ENCODE measurements at places on chromosomes 5 and 9.
A peak's percentile ranks its signal among the peaks of the same experiment; 100 is the strongest.

- peak; percentile 30 for DNase-seq
Observed at GRCh38 chr5:170105642-170106611, at the start of gene FOXI1. FOXI1 (plus strand) TSS chr5:170105897; CDS start chr5:170105958, 61 bp downstream.

DNA sequence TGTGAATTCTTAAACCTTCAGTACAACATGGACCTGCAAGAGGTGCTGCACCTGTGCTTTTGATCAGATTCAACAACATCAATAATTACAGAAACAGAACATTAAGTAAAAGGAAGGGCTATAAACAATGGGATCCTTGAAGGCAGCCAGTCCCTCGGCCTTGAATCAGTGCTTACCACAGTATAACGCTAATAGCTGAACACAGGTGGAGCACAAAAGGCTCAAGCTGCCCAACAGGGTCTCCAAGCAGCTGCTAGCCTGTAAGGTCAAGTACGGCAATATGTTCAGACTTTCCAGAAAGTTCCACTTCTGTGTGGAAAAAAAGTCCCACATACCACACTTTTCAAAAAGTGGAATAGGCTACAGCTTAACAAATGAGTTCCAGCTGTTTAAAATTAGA is 61.9 kb upstream of the ITGA1 start:
- no peak for DNase-seq

DNA sequence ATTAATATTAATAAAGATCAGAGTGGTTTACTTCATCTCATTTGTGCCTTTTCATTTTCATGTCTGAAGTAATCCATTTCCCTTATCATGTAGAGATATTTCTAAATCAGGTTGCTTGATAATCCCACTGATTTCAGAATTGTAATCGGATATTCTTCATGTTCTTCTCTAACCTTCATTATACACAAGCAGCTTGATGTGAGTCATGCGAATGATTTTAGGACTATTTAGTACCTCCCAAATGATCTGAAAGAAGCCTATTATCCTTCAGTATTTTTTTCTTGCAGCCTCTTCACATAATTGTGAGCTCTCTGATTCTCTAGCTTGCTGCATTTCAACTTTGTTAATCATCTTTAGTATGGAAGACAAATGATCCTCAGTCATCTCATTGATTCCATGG is 182.0 kb downstream of the GIN1 start:
- no peak for DNase-seq

- DNase-seq = no peak
Observed at GRCh38 chr5:22611327-22611726, 241.8 kb downstream of the CDH12 start.

DNA sequence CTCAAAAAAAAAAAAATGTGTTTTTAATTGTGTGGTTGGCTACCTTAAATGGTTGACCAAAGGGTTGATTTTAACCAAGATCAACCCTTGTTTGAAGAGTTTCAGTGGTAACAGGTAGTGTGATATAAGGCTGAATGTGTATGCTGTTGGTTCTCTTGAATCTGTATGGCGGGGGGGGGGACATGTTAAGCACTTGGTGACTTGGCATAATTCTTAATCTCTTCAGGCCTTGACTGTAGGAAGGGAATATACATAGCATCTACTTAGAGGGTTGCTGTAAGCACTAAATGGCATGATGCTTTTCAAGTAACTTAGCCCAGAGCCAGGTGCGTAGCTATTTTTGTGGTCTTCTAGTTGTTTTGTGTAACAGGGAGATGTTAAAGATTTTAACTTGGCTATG is 5.6 kb upstream of the SPRY4 start:
- DNase-seq = no peak

- peak; percentile 45 for DNase-seq
Observed at GRCh38 chr5:171483551-171484135, 64.2 kb downstream of the FGF18 start.

DNA sequence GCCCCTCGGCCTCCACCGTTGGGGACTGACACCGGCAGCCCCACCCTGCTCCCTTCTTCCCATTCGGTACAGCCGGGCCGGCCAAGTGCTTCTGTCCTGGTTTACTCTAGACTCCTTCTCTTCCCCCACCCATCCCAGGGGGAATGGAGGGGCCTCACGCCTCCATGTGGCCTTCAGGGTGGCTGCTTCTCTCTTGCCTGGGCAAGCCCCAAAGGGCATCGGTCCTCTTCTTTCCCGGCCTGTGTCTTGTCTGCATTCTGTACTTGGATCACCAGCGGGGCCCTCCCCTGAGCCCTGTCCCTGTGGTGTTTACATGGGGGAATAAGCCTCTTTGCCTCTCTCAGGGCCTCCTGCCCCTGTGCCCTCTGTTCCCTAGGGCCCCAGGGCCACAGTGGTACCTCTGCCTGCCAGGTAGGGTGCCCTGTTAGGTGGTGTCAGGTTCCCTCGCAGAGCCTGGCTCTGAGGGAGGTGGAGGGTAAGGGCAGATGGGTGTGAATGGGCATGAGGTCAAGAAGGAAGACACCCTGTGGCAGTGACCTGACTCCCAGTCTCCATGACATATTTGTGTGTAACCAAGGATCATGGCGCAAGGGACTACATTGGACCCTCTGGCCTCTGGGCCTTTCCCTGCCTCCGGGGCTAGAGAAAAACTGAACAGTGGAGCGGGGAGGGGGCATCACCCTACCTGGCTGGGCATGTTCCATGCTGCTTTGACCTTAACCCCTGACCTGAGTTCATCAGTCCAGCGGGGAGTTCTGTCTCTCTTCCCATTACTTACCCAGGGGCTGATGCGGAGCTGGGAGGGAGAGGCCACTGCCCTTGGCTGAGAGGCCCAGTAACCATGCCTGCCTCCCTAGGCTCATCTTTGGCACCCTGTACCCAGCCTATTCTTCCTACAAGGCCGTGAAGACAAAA is 1.6 kb downstream of the REEP2 start:
- peak; percentile 50 for DNase-seq

GRCh38 chr9:107717529-107718314 is 228.2 kb upstream of the KLF4 start:
- DNase-seq = no peak

DNA sequence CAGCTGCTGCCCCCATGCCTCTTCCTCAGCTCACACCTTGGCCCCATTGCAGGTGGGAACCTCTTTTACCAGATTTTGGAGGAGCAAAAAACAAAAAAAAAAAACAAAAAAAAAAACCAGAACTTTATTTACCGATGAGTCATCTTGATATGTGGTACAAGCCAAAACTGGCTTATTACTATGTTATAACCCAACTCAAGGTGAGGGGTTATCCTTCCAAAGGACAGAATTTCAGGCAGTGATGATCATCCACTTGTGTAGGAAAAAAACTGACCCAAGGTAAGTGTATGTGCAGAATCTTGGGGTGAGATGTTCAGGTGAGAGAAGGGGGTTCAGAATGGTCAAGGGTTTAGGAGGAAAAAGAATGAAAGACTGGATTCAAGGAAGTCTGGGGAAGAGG is 142.6 kb upstream of the FST start:
- no peak for DNase-seq

DNA sequence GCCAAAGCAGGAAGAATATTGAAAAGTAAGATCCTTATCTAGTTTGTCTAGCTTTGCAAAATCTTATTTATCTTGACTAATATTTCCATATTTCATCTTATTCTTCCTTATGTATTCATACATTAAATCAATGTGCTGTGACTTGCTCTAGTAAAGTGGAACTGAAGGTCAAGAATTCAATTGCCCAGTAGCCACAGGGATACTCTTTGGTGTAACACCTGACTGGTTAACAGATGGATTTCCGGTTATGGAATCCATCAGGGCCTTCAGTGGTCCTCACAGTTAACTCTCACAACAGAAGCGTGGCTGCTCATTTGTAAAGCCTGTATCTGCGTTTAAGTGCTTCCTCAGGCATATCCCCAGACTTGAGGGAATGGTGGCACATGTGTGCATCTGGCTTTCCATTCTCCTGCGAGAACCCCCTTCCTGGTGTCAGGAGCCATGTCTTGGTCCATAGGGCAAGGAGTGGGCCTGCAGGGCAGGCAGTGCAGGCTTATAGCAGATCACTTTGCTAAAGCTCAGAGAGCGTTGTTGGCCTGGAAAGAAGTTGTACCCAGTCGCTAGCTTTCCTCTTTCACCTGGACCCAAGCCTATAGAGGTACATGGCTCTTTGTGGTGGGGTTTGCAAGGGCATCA is 99.2 kb downstream of the HSPA4 start:
- no peak for DNase-seq

DNA sequence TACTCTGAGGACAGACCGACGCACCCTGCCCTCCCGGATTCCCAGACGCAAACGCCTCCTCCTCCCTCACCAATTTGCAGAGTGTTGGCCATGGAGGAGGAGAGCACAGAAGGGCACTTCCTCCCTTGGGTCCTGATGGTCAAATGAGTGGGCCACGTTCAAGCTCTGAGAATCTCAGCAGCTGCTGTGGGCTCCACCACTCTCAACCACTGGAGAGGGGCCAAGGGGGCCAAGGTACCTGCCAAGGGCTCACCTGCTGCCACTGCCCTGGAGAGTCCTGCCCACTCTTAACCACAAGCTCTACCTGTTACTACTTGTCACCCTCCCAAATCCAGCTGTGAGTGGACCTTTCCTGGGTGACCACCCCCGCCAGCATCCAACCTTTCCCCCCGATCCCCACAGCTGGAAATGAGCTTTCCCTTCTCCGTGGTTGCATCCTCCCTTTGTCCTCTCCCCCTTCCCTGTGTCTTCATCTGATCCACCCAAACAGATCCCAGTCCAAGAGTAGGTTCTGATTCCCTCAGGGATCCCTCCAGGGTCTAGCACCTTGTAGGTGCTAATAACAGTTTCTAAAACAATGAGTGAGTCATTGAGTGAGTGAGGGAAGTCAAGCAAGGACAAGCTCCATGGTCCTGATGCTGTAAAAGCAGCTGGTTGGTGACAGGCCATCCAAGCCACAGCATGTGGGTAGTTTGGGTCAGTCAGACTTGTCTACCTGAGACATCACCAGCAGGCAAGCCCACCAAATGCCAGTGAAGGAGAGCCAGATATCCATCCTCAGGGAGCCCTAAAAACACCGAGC is 69.7 kb downstream of the FAM114A2 start:
- DNase-seq = no peak

DNA sequence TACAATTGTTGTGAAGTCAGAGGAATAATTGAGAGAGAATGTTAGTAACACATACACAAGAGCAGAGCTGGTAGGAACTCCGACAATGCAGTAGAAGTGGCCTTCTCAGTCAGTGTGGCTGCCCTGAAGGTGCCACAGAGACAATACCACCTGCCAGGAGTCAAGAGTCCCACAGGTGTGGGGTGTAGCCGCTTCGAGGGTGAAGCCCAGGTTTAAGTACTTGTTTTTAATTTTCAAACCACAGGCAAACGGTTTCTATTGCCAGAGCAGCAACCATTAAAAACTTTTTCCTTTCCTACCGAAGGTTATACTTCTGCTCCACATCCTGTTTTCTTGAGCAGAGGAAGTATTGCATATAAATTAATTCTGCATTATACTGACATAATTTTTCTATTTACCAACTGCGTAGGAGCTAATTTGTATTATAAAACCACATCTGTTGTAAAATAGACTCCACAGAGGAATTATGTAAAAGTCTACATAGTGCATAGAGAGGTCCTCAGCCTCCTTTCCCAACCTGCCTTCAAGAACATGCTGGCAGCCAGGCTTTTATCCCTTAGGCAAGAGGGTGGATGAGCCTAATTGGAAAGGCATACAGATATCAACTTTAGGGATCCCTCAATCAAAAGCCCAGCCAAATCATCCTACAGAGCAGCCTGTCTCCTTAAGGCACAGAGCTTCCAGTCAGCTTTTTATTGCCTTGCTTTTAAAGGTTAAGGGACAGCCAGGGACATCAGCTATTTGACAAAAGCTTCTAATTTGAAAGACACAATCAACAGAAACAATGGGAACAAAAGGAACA is 12.9 kb upstream of the ACTBL2 start:
- no peak for DNase-seq

- no peak for DNase-seq
Observed at GRCh38 chr9:75365196-75365595, 276.9 kb downstream of the OSTF1 start.

- DNase-seq = no peak
Observed at GRCh38 chr9:136645352-136645902, 17.3 kb upstream of the EGFL7 start.

GRCh38 chr5:59098743-59099142 is 515.9 kb downstream of the RAB3C start:
- no peak for DNase-seq

DNA sequence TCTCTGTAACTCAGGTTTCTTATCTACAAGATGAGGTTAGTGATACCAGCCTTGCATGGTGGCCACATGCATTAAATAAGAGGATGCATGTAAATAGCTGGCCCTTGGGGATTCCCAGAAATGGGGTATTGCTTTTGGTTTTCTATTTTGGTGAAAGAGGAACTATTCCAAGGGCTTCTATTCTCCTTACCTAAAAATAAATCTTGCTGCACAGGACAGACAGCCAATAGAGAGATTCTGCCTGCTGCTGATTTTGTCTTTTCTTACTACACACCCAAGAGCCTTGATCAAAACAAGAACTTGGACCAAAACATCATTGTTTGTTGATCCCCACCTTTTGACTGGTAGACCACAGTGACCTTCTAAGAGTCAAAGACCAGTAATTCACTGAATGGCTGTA is 161.8 kb downstream of the PJA2 start:
- no peak for DNase-seq

GRCh38 chr5:15261269-15261995 is 238.5 kb upstream of the FBXL7 start:
- no peak for DNase-seq

- peak; percentile 14 for DNase-seq
Observed at GRCh38 chr5:125660231-125660895, 762.8 kb upstream of the GRAMD2B start.

GRCh38 chr5:169242175-169242848 is 58.6 kb downstream of the SLIT3 start:
- DNase-seq = no peak

DNA sequence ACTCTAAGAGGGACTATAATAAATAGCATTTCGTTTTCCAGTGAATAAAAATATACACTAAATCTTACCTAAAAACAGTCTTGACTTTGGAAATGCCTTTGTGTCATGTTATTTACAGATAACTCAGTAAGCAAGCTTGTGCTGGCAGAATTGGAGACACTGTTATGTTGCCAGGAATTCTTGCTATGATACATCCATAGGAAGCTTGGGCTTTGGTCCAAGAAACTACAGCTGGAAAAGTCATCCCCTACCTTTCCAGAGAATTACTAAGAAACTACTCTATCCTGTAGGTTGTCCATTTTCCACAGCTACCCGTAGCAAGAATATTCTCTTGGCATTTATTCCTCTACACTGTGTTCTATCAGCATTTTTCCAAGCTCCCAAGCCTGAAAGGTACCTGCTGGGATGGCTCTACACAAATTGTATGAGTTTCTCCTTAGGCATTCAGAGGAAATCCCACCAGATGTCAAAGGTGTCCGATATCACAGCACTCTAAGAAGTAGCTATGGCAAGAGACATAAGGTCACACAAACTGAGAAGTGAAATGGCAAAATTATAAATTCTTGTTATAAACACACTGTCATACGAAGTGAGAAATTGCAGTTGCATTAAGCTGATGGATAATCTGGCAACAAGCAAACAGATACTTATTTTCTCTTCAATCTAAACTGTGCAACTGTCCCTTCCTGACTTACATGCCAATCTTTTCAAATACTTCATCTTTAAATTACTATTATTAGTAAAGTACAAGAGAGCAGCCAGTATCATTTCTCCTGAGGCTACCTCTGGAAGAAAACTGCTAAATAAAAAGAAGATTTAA is 68.5 kb downstream of the MCTP1 start:
- no peak for DNase-seq
